ENCODE measurements at places on chromosomes 12 and 14. TPM values are rescaled to one million over a fixed set of nuclear protein-coding genes. Genes with fewer than 3 reads are reported as not detected.

NIN gene
- 40.3 TPM for total RNA-seq

DCN gene
- total RNA-seq: 1,241 TPM

SMCO2 gene
- not detected for total RNA-seq

GLI1 gene
- 0.13 TPM for total RNA-seq

KIF26A gene
- total RNA-seq: 3.2 TPM

SCNN1A gene
- total RNA-seq: 3.3 TPM

GPRC5D gene
- not detected for total RNA-seq

TWF1 gene
- 84.8 TPM for total RNA-seq

TMEM179 gene
- not detected for total RNA-seq

CDCA3 gene
- 0.16 TPM for total RNA-seq

TAS2R46 gene
- total RNA-seq: 1.8 TPM

- DNase-seq: no peak
Measured at GRCh38 chr12:27551172-27551840, 27.3 kb downstream of the PPFIBP1 start.

DNA sequence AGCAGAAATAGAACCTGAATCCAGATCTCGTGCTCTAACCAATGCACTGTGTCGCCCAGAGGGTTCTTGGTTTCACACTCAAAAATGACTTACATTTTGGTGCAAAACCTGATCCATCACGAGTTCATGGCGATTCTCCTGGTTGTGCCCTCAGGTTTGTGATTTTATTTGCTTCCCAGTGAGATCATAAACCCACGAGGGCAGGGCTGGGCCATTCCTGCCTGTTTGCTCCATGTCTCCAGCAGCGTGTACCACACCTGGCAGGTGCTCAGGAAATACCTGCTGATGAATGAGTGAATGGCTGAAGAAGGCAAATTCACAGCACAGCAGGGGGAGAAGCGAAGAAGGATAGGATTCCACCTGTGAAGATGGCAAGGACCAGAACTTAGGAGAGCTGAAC, 9.4 kb downstream of the ACACB start:
- DNase-seq: no peak

- no peak for DNase-seq
Measured at GRCh38 chr12:49052451-49053208, 8.0 kb downstream of the KMT2D start.

GRCh38 chr14:70901269-70901668, 6.0 kb upstream of the PCNX1 start:
- DNase-seq: no peak

- no peak for DNase-seq
Measured at GRCh38 chr12:110244829-110245228, 36.2 kb upstream of the ATP2A2 start.

DNA sequence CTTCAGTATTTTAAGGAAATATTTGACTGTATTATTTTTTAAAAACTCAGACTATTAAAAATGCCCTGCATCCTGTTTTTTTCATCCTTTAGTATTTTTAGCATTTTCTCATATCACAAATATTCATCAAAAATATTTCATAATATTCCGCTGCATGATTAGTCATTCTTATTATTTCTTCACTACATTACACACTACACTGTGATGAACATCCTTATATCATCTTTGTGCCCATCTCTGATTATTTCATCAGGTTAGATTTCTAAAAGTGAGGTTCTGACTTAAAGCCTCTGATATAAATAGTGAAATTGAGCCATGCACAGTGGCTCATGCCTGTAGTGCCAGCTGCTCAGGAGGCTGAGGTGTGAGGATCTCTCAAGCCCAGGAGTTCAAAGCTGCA, 8.1 kb downstream of the COCH start:
- DNase-seq: no peak

DNA sequence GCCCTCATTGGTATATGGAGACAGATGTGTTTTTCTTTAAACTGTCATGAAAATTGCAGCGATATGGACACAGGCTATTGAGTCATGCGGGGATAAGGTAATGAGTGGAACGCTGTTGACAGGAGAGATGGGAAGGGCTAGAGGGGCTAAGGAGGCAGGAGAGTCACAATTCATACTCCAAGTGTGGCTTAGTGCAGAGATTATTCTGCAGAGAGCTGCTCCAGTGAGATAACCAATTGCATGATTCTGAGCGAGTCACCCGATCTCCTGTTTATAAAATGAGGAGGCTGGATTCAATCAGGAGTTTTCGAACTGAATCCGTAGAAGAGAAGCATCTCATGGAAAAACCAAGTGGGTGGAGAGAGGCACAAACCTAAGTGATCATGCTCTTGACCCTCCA, 106.4 kb upstream of the PLEKHG7 start:
- no peak for DNase-seq

GRCh38 chr12:40240779-40241178, 16.0 kb downstream of the LRRK2 start:
- DNase-seq: no peak

- no peak for DNase-seq
Measured at GRCh38 chr12:15977999-15978951, 67.1 kb downstream of the DERA start.

DNA sequence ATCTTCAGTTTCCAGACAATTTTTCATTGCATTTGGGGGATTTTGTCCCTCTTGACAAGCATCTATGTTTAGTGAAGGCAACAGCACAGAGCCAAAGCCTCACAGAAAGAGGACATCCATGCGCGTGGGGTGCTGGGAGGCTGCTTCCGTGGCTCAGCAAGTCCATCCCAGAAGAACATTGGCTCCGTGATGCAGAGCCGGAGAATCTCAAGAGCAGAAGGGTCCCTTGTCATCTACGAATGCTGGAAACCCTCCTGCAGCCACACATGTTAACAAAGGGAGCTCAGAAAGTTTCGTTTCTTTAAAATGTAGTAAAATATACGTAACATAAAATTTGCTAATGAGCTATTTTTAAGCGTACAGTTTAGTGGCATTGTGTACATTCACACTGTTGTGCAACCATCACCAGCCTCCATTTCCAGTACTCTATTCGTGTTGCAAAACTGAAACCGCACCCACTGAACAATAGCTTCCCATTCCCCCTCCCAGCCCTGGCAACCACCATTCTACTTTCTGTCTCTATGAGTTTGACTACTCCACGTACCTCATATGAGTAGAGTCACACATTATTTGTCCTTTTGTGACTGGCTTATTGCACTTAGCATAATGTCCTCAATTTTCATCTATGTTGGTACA, 185.9 kb downstream of the TTC7B start:
- no peak for DNase-seq

GRCh38 chr14:68621400-68622365, 171.2 kb downstream of the ZFP36L1 start:
- no peak for DNase-seq

- DNase-seq: no peak
Measured at GRCh38 chr12:6697584-6698351, 2.8 kb downstream of the PIANP start.

- DNase-seq: no peak
Measured at GRCh38 chr14:74891870-74892269, 10.2 kb downstream of the DLST start.

GRCh38 chr12:132838410-132839080, 9.9 kb upstream of the GOLGA3 start:
- DNase-seq: no peak

- no peak for DNase-seq
Measured at GRCh38 chr12:62843716-62844115, 91.2 kb downstream of the PPM1H start.

GRCh38 chr12:3202734-3203446, 125.7 kb downstream of the TSPAN9 start:
- no peak for DNase-seq

- DNase-seq: no peak
Measured at GRCh38 chr12:88918161-88918560, 337.9 kb upstream of the KITLG start.

GRCh38 chr12:124719231-124719630, 144.4 kb downstream of the SCARB1 start:
- no peak for DNase-seq

- DNase-seq: no peak
Measured at GRCh38 chr12:123764109-123764508, 2.0 kb downstream of the DNAH10 start.

GRCh38 chr12:116551952-116552772, 7.0 kb upstream of the MAP1LC3B2 start:
- DNase-seq: no peak

DNA sequence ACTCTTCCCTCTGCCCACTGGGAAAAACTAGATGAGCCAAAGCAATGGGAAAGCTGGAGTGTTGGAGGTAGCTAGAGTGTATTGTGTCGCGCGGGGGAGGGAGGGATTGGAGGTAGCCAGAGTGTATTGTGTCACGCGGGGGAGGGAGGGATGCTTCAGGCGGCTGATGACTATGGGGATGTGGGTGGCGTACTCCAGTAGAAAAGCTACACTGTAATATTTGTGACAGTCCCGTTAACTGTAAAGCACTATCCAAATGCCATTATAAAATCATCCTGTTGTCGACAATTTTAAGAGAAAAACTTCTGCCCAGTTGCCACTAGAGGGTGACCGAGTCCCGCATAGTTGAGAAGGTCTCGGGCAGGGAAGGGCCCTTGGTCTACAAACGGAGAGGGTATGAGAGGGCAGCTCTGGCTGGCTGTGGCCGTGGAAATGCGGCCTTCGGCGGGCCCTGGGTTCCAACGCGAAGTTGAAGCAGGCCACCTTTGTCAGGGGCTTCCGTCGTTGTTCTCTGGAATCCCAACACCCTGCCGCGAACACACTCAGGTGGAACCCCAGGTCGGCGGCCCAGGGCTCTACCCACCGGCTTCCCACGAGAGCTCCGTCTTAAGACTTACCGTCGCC, 15.1 kb upstream of the PLEK2 start:
- no peak for DNase-seq

DNA sequence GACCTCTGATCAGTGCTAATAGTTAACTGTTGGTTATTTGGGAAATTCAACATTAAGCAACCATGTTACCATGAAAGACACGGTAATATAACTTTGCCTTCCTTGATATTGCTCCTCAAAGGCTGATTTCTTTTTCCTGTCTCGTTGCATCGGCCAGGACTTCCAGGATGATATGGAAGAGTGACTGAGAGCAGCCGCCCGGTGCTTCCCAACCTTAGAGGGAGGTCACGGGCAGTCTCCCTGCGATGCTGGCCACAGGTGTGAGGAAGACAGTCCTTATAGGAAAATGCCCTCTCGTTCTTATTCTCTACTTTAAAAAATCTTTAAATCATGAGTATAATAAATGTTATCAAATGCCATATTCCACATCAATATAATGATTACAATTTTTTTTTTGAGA, 33.1 kb upstream of the GPR132 start:
- DNase-seq: peak; percentile 74

DNA sequence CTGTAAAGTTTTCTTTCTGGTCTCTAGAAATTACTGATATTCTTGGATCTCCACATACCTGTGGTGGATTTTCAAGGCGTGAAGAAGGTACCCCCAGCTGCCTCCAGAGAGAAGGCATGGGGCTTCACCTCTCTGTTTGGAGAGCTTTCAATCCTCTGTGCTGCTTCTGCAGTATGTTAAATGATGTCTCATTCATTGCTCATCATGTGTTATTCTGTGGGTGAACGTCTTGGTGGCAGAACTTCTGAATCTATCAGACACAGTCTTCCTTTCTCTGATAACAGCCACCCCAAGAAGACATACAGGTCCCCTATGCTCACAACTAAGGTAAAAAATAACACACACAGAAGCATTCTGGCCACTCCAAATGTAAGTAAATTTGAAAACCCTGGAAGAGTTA, 221.3 kb upstream of the TMEM260 start:
- no peak for DNase-seq

GRCh38 chr12:13084898-13085640, 18.4 kb downstream of the GSG1 start:
- no peak for DNase-seq

DNA sequence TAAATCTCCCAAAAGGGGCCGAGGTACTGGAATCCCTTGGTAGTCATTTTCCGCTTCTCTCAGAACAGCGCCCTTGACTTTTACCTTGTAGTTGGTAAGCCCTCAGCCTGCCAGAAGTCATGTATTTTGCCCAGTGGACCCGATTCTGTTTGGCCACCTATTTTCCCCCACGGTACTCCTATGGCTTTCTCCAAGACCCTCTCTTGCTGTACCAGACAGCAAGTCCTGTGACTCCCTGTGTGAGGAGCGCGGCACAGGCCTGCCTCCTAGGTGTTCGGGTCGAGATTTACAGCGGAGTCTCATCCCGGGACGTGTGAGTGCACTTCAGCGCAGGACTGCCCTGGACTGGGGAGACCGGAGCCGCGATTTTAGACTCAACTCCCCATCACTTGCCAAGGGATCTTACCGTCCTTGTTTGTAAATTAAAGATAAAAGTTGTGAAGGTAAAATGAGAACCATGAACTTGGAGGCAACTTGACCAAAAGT, 1.1 kb upstream of the MBD6 start:
- DNase-seq: no peak

DNA sequence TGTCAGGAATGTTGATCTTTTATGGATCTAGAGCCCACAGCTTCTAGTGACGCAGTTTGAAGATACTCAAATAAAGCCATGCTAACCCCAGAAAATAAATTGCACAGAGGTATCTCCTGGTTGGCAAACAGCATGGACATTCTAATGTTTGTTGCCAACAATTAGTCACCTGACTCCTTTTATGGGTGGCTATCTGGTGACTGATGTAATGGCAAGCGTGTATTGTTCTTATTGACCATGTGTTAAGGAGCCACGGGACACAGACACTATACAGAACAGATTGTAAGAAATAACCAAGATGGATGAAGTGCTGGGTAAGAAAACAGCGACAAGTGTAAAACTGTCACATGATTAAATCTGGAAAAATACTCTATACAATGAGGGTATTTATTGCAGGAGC, 401.3 kb upstream of the PDE3A start:
- no peak for DNase-seq

GRCh38 chr12:99745121-99745520, 97.6 kb downstream of the GARIN6 start:
- no peak for DNase-seq

DNA sequence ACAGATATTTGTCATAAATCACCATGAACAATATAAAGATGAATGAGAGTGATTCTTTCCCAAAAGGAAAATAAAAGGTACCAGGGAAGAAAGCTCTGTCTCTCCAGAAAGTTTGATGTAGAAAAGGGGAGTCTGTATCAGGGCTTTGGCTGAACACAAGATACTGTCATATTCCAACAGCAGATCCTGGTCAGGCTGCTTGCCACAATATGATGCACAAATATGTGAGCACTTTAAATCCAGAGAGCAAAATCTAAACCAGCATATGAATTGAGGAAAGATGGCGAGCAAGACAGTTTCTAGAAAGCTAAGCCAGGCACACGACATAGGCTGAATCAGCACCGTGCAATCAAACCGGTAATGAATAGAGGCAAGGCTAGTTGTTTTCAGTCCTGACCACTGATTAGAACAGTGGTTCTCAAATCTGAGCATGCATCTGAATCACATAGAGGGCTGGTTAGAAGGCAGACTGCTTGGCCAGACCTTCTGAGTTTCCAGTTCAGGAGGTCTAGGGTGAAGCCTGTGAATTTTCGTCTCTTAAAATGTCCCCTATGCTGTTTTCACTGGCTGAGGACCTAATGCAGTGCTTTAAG, 60.7 kb downstream of the PLCZ1 start:
- no peak for DNase-seq
